EH (cell line): ENCODE measurements at places on chromosomes 7 and 10.

DNA sequence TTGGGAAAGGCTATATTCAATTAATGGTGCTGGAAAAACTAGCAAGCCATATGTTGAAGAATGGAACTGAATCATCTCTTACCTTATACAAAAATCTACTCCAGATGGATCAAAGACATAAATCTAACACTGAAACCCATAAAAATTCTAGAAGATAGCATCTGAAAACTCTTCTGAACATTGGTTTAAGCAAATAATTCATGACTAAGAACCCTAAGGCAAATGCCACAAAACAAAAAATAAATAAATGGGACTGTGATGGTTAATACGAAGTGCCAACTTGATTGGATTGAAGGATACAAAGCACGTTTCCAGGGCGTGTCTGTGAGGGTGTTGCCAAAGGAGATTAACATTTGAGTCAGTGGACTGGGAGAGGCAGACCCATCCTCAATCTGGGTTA is 1130.0 kb downstream of the DNAJB9 start:
- no peak for DNase-seq

DNA sequence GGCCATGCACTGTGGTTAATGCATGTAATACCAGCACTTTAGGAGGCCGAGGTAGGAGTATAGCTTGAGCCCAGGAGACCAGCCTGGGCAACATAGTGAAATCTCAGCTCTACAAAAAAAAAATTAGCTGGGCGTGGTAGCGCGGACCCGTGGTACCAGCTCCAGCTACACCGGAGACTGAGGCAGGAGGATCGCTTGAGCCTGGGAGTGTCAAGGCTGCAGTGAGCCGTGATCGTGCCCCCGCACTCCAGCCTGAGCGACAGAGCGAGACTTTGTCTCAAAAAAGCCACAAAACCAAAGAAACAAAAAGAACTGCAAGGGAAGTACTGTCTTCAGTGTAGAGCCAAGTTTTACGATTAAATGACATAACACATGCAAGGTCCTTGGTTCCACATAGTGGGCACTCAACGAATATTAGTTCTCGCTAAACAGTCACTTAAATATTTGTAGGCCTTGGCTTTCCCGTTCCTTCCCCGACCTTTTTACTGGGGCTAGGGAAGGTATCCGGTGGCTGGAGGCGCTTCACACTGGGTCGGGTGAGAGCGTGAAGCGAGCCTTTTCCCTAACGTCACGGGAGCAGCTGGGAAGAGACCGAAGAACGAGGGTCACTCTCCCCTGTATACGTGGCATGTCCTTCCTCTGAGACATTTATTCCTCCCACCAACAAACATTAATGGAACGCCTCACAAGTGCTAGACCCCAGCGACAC is 993 bp upstream of the SND1 start:
- DNase-seq = no peak

- DNase-seq = no peak
Measured at GRCh38 chr10:6053303-6053702, 8.9 kb downstream of the IL2RA start.

DNA sequence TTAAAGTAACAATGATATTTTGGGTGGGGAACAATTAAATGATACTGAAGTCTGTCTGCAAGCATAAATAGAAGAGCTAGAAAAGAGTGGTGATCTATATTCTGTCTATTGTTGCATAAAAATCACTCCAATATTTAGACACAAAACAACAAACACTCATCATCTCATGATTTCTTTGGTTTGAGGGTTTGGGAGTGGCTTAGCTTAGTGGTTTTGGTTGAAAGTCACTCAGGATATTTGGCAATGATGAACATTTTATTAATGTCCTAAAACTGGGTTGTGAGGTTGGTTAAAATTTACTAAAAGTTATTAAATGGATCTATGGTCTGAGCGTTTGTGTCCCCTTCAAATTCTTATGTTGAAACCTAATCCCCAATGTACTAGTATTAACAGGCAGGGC is 54.7 kb upstream of the EGFR start:
- no peak for DNase-seq

GRCh38 chr7:125568799-125569198 is 639.2 kb upstream of the POT1 start:
- no peak for DNase-seq

GRCh38 chr10:93300288-93300917 is 181.7 kb downstream of the MYOF start:
- no peak for DNase-seq

DNA sequence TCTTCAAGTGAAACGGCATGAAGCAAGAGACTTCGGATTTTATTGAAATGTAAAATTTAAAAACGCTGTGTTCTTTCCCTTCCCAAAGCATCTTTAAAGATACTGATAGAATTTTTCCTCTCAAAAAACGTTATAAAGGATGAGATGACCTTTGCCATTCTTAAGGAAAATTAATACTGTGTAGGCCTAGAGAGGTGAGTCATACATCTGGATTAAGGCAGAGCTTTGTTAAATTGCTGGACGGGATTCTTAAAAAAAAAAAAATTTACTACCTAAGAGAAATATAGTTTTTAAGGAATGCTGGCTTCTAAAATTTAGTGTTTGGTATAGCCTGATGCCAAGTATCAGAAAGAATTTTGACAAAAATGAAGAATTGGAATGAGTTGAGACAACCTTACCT is 6.3 kb upstream of the HBP1 start:
- DNase-seq = no peak

GRCh38 chr10:614790-615582 is 74.5 kb downstream of the DIP2C start:
- peak; percentile 77 for DNase-seq

- DNase-seq = no peak
Measured at GRCh38 chr10:78529262-78529661, 495.6 kb downstream of the RPS24 start.

- DNase-seq = peak; percentile 54
Measured at GRCh38 chr7:117041007-117041406, 87.7 kb downstream of the ST7 start.

DNA sequence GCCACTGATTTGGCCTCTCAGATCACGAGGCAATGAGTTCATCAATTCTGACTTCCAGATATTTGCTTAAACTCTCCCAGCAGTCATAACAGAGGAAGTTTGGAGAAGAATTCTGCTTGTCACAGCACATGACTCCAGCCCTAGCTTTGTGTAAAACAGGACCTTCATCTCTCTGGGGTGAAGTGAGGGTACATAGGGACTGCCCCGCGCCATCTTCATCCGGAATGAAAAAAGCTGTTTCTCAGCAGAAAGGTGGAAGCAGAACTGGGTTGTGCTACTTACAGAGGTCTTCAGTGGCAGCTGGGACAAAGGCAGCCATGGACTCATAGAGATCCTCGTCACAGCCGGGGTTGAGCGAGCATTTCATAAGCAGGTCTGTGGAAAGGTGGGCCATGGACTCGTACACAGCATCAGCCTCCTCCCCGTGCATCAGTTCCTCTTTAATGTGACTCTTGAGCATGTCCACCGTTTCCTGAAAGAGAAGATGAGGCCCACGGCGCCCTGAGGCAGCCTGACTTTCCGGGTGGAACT is 58.4 kb upstream of the TM9SF3 start:
- DNase-seq = peak; percentile 11

DNA sequence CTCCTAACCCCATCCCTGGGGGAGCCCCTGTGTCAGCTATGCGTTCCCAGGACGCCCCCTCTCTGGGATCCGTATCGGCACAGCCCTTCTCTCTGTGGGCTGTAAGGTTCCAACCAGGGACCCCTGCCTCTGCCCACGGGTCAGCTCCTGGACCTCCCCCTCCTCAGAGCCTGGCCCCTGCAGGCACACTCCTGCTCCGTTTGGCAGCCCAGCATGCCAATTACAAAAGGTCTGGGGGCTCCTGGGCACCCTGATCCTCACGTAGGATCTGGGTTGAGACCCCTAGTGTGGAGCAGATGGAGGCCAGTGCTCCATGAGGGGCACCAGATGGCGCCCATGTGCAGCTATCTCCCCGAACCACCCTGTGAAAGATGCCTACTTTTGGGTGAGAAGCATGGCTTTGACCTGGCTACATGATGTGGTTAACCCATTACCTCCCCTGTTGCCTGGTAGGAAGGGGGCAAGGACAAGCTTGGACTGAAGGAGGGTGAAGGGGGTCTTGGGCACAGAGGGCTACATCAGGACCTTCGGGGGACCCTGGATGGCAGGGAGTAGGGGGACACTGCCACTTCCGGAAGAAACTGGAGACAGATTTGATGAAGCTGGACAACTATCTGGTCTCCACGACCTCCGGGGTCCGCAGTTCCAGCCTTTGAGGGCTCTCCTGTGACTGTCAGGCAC is 9.0 kb downstream of the TACR2 start:
- DNase-seq = no peak

DNA sequence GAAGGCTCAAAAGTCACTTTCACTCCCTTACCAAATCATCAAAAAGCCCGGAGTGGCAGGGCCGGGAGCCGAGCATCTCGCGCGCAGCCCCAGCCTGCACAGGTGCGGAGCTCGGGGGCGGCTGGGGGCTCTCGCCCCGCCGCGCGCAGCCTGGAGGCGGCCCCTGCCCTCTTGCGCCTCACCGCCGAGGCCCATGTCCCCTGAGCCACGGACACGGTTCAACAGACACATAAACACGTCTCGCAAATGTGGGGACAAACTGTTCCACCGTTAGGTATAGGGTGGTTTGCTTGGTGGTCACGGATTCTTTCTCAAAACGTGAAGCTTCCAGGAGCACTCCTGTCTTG is 700 bp downstream of the GSAP start:
- DNase-seq = no peak

GRCh38 chr10:21860718-21861117 is 142.8 kb downstream of the DNAJC1 start:
- DNase-seq = peak; percentile 6

- no peak for DNase-seq
Measured at GRCh38 chr10:79055892-79056291, 12.9 kb upstream of the ZMIZ1 start.

DNA sequence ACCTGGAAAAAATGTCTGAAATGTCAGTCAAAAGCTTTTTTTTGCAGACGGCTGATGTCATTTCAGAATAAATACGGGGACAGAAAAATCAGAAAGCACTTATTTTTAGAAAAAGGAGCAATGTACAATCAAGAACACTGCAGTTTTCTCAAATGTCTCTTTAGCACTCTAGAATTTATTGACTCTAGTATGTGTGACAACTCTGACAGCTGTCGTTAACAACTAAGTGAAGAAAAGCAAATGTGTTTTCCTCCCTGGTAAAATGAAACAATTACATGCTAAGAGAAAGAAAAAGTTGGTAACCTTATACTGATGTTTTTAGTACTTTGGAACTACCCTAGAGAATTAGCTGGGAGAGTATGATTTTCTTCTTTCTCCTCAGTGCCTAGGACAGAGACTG is 497.4 kb downstream of the GRM8 start:
- DNase-seq = no peak

GRCh38 chr7:149867762-149868622 is 5.8 kb upstream of the ATP6V0E2 start:
- no peak for DNase-seq

- no peak for DNase-seq
Measured at GRCh38 chr7:86328801-86329433, 314.8 kb upstream of the GRM3 start.

DNA sequence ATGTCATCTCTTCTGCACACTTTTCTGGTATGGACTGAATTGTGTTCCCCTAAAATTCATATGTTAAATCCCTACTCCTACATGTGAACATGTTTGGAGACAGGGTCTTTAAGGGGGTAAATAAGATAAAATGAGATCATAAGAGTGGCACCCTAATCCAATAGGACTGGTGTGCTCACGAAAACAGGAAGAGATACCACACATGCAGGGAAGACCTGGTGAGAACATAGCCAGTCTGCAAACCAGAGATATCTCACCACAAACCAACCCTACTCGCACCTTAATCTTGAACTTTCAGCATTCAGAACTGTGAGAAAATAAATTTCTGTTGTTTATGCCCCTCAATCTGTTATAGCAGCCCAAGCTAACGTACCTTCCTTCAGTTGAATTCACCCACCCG is 51.8 kb downstream of the VWDE start:
- DNase-seq = no peak

DNA sequence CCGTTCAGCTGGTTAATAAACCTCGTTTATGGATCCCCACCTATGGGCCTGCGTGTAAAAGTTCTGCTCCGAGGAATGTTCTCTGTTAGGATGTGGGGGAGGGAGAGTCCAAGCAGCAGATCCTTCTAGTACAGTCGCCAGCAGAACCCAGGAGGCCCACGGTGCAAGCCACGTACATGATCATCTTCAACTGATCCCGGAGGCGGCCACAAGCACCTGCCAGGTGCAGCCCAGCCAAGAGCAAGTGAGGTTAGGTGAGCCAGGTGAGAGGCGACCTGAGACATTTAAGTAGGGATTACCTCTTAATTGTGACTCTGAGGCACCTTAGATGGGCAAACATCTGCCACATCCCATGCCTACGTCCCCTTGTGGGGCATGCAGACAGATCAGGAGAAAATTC is 18.0 kb upstream of the FGFR2 start:
- DNase-seq = no peak

GRCh38 chr7:29989257-29989995 is at the start of gene SCRN1:
Gene SCRN1 (minus strand): TSS chr7:29989801. CDS start chr7:29969067, 20,734 bp downstream.
- peak; percentile 50 for DNase-seq

- peak; percentile 50 for DNase-seq
Measured at GRCh38 chr10:78934532-78934898, 134.3 kb upstream of the ZMIZ1 start.

DNA sequence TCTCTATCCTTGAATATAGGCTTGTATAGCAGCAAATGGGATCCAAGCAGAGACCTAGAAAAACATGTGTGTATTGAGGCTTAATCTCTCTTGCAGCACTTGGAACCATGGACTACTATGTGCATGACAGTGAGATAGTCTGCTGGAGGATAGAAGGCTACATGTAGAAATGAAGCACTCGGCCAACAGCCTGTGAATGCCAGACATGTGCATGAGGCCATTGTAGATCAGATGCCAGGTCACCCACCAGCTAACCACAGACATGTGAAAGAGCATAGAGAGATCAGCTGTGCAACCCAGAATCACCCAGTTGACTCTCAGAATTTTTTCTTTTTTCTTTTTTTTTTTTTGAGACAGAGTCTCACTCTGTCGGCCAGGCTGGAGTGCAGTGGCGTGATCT is 90.9 kb downstream of the NT5C2 start:
- peak; percentile 36 for DNase-seq

- no peak for DNase-seq
Measured at GRCh38 chr7:85749696-85750453, 563.0 kb upstream of the SEMA3D start.

DNA sequence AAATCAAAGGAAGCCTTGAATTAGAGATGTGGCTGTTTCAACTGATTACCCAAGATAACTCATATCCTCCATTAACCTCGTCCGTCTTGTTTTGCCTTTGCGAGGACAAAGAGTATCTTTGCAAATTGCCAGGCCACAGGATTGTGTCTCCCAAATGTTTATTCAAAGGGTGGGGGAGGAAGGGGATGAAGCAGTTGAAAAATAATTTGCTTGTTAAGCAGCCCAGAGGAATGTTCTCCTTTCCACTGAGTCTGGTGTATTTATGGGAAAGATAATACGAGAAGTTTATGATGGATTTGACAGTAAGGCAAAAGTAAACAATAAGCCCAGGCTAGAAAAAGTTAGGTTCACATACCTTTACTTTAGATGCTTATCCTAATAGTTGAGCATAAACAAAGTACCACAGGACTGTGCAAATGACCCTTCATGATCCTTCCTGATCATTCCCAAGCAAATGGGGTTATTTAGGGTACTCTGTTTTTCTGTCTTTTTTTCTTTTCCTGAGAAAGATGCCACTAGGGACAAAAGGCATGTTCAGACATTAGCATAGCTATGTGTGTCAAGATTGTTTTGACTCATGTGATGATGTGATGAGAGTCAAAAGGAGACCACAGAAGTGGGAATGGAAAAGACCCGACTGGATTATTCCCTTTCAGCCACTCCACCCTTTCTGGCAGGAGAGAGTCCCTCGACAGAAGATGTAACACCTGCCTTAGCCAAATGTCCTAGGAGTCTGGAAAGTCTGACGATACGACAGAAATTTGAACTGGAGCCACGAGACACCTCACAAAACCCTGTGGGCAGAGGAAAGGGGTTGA is 243.0 kb upstream of the GLI3 start:
- DNase-seq = peak; percentile 44
